NCI-H1105 treated with DMSO at 0.1 percent for 48 hours (cell line): ENCODE measurements at places on chromosomes 2 and 18.

- DNase-seq: no peak
These were observed 24.9 kb downstream of the FHL2 start for GRCh38 chr2:105373895-105374401.

- DNase-seq: no peak
These were observed 73.5 kb downstream of the COLEC12 start for GRCh38 chr18:427005-427404.

GRCh38 chr2:182110347-182110746 lies 124.7 kb downstream of the PPP1R1C start:
- no peak for DNase-seq

DNA sequence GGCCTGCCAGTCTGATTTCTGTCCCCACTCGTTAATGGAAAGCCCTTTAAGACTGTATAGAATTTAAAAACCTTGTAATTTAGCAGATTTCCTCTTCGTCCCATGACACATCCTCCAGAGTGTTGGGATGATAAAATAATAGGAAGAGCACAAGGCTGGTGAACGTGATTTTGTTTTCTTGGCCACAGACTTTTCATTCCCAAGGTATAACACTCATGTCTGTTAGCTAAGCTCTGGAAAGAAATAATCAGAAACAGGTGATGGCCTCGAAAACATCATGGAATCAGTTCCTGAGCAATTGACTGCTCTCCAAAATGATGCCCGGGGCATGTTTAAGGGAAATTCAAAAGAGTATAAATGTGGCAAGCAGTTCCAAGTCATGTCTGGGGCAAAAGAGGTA lies 337.8 kb upstream of the TCF4 start:
- no peak for DNase-seq

DNA sequence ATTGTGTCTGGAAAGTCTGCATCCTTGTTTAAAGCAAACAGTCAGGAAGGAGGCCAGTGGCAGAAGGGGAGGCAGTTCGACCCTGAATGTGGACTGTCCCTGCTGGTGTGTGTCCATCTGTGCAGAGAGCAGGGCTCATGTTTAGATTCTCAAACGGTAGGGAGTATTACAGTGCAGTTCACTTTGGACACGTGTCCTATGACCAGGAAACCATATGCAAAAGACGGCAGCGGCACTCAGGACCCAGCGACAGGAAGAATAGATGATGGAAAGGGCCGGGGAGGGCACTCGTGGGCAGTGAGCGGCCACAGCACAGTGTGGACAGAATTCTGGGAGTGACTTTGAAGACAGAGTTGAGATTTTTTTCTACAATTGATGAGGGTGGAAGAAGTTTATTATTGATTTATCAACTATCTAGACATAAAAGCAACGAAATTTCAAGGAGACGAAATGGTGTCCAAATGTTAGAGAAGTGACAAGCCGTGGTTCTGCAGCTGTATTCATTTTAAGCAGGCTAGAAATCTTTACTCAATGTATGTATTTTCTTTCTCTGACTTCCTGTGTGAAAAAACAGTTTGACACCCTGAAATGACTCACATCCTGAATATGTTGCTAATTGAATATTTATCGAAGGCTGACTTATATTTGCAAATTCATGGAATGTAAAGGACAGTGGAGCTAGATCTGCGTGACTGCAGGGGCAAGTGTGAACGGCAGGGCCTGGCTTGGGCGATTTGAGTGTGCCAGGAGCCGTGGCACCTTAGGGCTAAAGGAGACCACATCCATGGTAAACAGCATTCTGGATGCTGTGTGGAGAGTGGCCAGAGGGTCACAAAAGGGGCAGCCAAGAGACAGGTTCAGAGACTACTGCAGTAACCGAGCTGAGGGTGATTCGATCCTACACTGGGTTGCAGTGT lies 214.2 kb downstream of the PTGR3 start:
- no peak for DNase-seq

DNA sequence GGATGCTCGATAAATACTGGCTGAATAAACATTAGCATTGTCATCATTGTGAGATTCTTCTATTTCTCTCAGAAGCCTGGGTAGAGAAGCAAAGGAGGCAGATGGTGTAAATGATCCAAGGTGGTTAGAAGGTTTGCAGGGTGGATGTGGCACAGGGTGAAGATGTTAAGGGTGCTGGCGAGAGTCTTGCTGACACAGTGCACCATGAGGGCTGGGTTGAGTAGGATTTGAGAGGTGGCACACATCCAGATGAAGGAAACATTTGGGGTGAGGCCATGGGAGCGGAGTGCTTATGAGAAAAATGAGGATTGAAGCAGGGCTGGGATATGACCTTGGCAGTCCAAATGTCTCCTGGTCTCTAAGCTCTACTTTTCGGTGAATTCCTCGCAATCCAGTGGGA lies 17.8 kb upstream of the CPO start:
- DNase-seq: no peak

- DNase-seq: no peak
These were observed 42.2 kb upstream of the MGAT4A start for GRCh38 chr2:98773169-98773568.

GRCh38 chr2:149315461-149315860 lies 14.9 kb upstream of the LYPD6 start:
- DNase-seq: no peak

- DNase-seq: peak; percentile 75
These were observed 49.2 kb upstream of the GPR155 start for GRCh38 chr2:174535757-174536703.

- peak; percentile 41 for DNase-seq
These were observed 2.1 kb downstream of the RHBDD1 start for GRCh38 chr2:226837787-226838603.

DNA sequence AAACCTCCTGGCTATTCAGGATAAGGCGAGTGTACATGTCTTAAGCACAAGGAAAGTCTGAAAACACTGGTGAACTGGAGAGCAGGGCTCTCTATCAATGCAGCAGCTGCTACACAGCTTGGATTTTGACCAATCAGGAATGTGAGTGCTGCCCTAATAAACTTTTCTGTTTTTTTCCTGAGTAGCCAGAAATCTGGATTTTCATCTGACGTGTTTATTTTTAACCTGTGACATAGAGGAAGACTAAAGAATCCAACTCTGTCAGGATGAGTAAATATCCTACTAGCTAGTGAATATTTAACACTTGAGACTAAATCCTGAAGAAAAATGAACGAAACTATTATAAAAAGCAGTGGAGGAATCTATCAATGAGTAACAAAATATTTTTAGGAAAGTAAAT lies 1638.9 kb downstream of the LRP1B start:
- DNase-seq: no peak

DNA sequence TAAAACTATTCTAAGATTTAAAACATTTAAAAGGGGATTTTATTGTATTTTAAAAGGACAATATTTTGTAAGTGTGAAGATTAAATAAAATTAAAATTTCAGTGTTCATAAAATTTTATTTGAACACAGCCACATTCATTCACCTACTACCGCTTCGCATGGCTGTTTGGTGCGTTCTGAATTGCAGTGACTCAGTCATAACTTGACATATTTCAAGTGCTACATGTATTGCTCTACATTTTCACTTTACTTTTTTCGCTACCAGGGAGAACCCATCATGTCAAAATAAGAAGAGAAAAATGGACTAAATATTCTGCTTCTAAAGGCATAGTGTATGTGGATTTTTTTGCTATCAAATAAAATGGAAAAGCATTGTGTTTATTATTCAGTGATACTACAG lies 8.7 kb downstream of the PTH2R start:
- no peak for DNase-seq

GRCh38 chr18:32276906-32277305 lies 87.1 kb downstream of the MEP1B start:
- no peak for DNase-seq

DNA sequence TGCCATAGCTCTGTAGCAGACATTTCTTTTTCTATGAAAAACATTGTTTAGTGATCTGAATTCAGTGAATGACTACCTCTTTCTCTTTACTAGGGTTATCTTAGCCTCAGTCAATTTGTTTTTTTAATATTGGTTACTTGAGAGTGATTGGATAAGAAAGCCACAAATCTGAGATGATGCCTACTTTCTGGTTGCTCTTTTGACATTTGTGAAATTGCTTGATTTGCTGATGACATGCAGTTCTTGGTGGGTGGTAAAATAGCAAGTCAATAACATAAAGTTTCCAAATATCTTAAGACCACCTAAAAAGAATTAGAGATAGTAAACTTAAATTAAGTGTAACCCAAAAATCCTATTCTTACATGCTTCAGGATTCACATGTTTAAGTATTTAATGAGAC lies 199.5 kb upstream of the STON1 start:
- no peak for DNase-seq

GRCh38 chr2:47218899-47219525 lies 63.9 kb upstream of the STPG4 start:
- DNase-seq: no peak

DNA sequence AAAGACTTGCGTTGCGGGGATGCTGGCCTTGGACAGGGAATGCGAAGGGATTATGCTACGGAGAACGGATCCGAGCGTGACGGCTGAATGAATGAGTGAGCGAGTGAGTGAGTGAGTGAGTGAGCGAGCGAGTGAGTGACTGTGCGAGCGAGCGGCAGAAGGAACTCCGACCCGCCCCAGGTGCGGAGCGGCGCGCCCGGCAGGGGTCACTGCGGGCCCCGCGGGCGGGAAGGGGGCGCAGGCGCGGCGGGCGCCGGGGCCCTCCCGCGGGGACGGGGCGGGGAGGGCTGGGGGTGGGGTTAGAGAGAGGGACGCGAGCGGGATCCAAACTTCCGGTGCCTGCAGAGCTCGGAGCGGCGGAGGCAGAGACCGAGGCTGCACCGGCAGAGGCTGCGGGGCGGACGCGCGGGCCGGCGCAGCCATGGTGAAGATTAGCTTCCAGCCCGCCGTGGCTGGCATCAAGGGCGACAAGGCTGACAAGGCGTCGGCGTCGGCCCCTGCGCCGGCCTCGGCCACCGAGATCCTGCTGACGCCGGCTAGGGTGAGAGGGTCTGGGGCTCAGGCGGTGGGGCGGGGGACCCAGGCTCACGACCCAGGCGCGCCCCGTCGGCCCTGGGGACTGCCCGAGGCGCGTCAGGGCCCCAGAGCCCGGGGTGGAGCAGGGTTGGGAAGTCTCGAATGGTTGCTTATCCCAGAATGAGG lies at the start of gene ITM2C:
TSS of gene ITM2C (plus strand) at position 338 of the 702 bp plus-strand sequence. CDS start at position 422, 84 bp downstream.
- peak; percentile 65 for DNase-seq

DNA sequence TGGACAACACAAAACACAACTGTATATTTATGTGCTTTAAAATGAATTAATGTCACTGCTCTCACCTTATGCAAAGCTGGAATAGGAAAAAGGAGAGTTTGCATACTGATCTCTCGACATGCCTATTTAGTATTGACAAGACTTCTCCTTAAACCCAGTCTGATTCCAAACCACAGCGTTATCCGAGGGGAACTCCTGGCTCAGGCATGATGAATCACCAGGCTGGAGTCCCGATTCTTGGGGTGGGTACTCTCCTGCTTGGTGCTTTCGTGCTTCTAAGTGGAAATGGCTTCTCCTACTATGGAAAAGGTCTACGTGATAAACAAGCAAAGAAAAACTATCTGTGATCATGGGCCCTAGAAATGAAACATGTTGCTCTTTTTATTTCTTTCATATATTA lies 88.9 kb upstream of the SLC35G4 start:
- no peak for DNase-seq

DNA sequence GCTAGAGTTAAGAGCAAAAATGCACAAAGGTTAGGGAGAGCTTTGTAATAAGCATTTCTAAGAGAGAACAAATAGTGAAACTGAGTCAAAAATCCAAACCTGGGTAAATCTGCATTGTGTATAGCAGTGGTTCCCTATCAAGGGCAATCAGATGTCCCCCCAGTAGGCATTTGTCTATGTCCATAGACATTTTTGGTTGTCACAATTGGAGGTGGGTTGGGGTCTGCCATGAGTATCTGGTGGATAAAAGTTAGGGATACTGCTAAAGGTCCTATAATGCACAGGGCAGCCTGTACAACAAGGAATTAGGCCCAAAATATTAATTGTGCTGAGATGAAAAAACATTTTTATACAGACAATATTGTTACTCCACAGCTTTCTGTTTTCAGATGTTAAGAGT lies 21.0 kb downstream of the NOP58 start:
- DNase-seq: no peak

DNA sequence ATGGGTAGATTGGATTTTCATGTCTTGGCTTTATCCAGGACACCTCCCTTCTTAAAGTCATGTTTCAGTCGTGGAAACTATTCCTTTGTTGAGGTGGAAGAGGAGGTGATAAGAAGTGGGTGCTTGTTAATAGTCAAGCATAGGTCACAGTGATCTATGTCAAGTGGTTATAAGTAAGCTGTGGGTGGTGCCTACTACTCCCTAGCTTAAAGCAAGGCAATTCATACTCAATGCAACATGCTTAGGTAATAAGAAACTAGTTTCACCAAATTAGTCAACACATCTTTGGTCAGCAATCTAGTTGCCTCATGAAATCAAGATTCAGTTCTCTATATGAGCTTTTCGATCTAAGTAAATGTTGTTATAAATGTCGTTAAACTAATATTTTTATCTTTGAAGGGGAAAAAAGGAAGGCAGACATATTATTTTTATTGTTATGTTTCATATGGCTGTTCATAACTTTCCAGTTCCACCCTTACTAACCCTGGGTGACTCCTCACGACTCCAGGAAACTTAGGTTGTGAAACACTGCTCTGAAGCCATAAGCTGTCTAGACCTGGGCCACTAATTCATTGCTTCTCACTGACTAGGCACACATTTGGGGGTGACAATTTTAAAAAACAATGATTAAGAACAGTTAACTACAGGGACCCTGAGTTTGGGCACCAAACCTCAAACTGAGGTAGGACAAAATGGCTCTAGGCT lies 5.8 kb upstream of the ABCB11 start:
- DNase-seq: no peak

DNA sequence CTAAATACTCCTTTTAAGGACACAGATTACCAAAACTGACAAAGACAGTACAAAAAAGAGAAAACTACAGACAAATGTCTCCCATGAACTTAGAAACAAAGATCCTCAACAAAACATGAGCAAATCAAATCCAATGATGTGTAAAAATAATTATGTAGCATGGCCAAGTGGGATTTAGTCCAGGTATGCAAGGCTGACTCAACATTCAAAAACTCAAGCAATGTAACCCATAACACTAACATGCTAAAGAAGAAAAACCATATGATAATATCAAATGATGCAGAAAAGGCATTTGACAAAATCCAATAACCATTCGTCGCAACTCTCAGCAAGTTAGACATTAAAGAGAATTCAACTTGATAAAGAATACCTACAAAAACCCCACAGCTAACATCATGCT lies 239.0 kb upstream of the KLHL29 start:
- no peak for DNase-seq

DNA sequence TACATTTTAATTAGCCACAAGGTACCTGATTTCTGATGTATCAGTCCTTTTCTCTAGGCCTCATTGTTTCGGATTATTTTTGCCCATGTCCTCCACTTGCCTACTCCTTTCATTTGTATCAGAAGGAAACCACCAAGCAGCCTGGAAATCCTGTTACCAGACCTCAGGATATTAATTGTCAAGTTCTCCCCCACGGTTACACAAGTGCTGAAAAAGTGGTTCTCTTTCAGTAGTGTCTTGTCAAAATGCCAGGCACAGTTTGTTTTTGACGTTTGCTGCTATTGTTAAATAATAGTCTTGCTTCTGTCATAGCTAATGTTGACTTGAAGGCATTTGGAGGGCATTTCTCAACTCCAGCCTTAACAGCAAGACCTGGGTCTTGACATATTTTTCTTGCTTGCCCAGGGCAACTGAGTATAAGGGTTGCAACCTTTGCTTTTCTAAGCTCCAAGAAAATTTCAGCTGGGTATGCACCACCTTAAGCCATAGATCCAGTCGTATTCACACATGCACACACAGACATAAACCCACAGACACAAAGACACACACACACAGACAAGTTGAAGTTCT lies 31.0 kb downstream of the INSIG2 start:
- DNase-seq: no peak
